ENCODE measurements at places on chromosomes 2 and 18.

DNA sequence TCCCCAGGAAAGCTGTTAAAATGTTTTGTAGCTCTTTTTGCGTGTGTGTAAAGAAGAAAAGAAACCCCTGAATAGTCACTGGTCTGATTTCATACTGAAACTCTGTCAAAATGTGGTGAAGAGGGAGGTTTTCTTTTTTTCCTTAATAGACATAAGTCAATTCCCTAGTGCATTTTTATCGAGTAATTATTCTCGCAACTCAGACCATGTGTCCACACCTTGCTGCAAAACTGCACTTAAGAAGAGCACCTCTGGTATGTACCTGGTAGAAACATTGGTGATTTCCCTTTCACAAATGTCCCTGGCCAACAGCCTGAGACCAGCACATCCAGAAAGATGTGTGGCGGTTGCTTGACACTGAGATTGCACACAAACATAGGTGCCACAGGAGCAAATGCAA is 159.9 kb downstream of the ZNF521 start:
- DNase-seq, result no peak

DNA sequence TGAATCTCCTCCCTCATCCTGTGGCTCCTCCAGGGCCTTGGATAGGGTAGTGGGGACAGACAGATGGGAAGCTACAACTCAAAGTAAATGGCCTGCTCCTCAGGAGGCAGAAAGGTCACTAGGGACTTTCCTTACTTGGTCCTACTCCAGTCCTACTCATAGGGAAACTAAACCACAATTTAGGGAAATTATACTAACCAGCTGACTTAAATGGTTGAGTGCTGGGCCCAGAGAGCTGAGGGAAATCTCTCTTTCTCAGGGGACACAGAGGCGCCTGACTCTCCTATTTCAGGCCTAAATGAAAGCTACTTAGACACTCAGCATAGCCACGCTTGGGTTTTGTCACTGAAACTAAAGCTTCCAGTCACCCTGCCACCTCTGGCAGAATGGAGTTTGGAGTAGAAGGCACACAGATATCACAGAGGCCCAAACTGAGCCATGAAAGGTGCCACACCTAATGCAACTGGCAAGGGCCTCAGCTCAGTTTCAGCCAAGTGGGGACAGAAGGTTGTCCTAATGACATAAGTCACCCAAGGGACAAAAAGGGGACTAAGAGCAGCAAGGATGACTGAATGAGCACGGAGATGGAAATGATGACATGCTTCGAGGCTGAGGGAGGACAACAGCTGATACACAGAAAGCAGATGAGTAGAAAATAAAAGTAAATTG is 24.0 kb downstream of the CERKL start:
- no peak for DNase-seq

- no peak for DNase-seq
These were observed 288.8 kb upstream of the CELF4 start for GRCh38 chr18:37854396-37854795.

- no peak for DNase-seq
These were observed 23.8 kb downstream of the FHL2 start for GRCh38 chr2:105375001-105375561.

All from CD4-positive, alpha-beta T cell treated with Interleukin-17A for 4 hours (primary cell).